ENCODE measurements at places on chromosomes 1 and 21.

GRCh38 chr1:159030877-159031447, 21.3 kb downstream of the IFI16 start:
- no peak for DNase-seq

DNA sequence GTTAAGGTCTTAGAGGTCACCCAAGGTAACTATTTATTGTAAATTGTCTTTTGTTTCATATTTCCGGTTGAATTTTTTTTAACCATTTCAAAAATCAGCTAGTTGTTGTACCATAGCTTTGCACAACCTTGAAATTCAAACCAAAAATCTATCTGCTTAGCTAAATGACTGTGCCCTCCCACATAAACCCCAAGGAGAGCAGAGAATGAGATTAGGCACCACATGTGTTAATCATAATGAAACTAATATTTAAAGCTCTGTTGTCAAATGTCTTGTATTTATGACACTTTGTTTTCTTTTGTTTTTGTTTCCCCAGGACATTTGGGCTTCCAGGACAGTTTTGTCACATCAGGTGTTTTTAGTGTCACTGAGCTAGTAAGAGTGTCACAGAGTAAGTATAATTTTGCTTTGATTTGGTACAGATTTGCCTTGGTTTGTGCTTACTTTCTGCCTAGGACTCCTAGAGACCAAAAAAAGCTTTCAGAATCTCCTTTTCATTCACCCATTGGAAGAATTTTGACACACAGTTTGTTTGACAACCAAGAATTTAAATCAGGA, 249.9 kb downstream of the NFIA start:
- no peak for DNase-seq

DNA sequence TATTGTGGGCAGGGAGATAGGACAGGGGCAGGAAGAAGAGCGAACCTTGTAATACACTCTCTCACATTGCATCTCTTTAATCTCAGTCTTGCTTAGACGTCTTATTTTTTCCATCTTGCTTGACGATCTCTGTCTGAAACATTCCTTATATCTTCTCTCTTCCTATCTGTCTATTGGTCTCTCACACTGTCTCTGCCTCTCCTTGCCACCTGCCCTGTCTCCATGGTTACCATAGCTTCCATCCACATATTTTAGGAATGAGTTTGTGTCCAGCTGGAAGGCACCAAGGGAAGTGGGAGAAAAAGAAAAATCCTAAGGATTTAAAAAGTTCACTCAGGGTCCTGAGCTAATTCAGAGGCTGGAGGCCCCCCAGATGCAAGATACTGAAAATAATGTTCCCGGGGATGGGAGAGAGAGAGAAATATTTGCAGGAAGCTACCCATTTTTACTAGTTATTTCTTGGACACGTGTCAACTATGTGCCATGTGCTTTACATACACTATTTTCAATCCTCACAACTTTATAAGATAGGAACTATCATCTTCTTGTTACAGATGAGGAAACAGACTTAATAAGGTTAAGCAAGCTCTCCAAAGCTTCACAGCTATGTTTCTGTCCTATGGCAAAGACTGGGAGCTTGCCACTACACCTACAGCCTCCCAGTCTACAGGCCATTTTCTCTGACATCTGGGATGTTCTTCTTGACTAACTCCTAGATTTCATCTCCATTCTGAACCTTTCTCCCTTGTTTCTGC, 933 bp downstream of the ANKRD34A start:
- DNase-seq: peak; percentile 89

DNA sequence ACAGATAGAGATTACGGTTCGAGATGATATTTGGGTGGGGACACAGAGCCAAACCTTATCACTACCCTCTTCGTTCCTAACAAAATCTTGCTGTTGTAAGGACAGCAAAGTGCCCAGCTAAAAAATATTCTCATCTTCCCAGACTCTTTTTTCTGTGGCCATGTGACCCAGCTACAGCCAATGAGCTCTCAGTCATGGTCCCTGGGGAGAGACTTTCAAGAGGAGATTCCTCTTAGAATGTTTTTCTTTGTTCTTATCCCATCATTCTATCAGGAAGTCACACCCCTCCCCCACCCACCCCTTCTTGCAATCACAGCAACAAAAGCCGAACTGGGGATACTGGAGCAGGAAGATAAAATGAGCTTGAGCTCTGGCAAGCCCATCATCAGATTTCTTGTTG, 247.1 kb downstream of the CHRM3 start:
- DNase-seq: no peak

- no peak for DNase-seq
These were observed 46.3 kb downstream of the TNNT2 start for GRCh38 chr1:201331166-201331565.

GRCh38 chr1:93395195-93395594, 49.5 kb downstream of the DR1 start:
- DNase-seq: peak; percentile 1

DNA sequence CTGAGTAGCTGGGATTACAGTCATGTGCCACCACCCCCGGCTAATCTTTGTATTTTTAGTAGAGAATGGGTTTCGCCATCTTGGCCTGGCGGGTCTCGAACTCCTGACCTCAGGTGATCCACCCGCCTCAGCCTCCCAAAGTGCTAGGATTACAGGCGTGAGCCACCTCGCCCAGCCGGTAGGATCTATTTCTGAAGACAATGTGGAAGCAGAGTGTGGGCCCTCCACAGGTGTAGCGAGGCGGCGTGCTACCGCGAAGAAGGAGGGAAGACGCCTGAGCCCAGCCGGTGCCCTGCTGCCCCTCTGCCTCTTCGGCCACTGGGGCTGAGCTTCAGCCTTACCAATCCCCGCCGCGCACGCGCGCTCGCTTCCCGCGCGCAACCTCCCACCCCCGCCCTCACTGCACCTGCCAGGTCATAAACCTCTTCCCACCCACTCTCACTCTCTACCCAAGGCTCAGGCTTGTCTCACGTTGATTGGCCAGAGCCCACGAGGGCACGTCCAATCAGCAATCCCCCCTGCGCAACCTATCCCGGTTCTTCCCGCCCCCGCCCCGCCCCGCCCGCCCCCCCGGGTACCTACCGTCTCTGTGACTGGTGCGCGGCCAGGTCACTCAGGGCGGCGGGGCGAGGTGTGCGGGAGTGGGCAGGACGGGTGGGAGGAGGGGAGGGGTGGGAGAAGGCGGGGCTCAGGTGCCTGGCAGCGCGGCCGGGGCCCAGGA, 409 bp upstream of the HOOK1 start:
- DNase-seq: peak; percentile 91

- DNase-seq: peak; percentile 15
These were observed 258.5 kb downstream of the TRABD2B start for GRCh38 chr1:47738560-47739182.

DNA sequence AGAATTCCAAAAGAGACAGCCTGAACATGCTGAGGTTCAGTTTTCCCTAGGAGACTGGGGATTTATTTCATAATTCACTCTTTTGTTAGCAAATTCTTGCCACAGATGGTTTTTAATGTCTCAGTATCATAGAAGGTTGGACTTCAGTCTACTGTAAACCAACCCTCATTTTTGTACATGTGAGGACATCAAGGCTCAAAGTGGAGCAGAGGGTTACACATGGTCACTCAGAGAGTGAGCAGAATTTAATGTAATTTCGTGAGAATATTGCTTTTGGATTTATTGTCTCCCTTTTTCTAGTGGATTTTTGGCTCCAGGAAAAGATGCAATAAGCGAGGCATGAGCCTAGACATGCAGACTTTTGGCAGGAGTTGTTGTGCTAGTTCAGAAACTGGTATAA, 210.8 kb upstream of the JUN start:
- DNase-seq: no peak

- no peak for DNase-seq
These were observed 6.7 kb upstream of the CD55 start for GRCh38 chr1:207314816-207315215.
